NCI-H1105 treated with DMSO at 0.1 percent for 48 hours (cell line): ENCODE measurements at places on chromosomes 11 and 22.

- DNase-seq = no peak
These were observed 808 bp upstream of the MSANTD2 start for GRCh38 chr11:124801014-124801413.

DNA sequence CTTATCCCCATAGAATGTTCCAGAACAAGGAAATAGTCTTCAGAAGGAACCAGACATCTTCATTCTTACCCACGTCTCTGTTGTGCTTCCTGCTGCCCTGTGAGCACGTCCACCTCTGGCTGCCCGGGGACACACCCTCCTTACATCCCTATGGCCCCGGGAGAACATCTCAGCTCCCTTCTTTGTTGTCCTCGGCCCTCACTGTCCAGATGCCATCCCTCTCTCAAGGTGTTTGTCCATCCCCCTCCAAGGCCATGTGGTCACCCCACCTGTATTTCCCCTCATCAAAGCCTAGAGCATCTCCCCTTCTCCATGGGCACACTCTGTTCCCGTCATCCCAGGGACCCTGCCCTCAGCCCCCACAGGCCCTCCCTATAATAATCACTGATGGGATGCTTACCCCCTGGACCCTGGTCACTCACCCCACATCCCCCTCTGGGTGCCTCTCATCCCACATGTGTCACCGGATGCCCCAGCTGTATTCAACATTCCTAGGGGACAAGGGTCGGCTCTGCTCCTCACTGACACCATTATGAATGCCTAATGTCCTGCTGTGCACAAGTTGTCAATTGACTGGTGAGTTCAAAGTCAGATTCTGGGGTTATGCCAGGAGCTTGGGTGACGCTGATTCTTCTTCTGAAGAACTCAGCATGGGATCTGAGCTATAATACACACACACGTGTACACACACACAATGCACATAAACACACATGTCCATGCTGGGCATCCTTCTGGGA lies 28.8 kb downstream of the IGLL5 start:
- no peak for DNase-seq

- no peak for DNase-seq
These were observed 11.7 kb downstream of the OSBPL5 start for GRCh38 chr11:3153291-3153861.

GRCh38 chr11:1532606-1533341 lies 39.3 kb downstream of the DUSP8 start:
- no peak for DNase-seq

DNA sequence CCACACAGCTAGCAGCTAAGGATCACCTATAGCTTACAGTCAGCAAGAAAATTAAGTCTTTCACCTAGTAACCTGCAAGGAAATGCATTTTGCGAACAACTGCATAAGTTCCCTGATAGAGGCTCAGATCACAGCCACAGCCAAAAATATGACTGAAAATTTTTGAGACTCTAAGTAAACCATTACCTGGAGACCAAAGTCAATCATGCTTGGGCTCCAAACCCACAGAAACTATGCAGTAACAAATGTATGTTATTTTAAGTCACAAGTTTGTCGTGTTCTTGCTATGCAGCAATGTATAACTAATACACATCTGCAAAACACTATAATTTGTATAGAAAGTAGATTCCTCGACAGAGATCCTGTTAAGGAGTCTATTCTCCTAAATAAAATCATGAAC lies 1025.7 kb upstream of the RAG2 start:
- DNase-seq = no peak

DNA sequence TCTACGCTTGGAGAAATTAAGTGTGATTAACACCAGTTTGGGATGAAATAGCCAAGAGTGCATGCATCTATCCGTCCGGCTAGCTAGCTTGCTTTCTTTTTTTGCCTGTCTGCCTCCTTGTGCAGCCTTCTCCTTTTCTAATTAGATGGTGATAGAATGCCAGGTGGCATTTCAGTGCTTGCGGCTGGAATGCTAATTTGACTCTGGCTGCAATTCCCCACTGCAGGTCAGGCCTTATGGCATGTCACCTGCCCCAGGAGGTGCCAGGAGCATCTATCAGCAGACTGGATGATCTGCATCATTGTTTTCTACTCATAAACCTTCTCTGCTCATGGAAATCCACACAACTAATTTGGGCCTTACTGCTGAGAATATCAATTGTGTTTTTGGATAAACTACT lies 51.1 kb upstream of the CABP7 start:
- DNase-seq = no peak

GRCh38 chr11:77109236-77110019 lies 6.8 kb downstream of the OMP start:
- peak; percentile 90 for DNase-seq
